ENCODE measurements at places on chromosomes 4 and X.

GRCh38 chr4:142706381-142706780 is 139.7 kb downstream of the INPP4B start:
- no peak for DNase-seq

DNA sequence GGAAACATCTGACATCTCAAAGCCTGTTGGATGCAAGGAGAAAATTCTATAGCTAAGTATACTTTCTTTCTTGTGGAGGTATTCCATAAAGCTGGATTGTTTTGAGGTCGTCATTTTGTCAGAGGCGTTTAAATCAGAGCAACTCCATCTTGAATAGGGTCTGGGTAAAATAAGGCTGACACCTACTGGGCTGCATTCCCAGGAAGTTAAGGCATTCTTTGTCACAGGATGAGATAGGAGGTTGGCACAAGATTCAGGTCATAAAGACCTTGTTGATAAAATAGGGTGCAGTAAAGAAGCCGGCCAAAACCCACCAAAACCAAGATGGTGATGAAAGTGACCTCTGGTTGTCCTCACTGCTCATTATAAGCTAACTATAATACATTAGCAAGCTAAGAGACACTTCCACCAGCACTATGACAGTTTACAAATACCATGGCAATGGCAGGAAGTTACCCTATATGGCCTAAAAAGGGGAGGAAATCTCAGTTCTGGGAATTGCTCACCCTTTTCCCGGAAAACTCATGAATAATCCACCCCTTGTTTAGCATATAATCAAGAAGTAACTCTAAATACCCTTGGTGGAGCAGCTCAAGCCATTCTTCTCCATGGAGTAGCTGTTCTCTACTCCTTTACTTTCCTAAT is 11.9 kb downstream of the HSD17B13 start:
- no peak for DNase-seq

GRCh38 chrX:136354201-136354600 is 53.4 kb downstream of the ADGRG4 start:
- no peak for DNase-seq

DNA sequence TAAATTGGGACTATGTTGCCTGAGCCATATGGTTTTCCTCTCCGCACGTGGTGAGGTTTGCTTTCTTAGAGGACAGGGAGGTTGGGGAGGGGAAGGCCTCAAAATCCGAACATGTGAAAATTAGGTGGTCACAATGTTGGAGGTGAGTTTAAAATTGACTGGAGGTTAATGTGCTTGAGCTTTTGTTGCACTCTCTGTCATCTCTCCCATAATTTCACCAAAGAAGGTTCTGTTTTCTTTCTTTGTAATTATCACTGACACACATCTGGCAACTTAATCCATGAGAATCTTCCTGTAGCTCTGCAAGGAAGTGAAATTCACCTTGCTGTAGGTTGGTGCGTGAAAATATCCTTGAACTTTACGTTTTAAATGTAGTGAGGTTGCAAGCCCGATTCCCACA is 225.5 kb downstream of the PDGFC start:
- no peak for DNase-seq

DNA sequence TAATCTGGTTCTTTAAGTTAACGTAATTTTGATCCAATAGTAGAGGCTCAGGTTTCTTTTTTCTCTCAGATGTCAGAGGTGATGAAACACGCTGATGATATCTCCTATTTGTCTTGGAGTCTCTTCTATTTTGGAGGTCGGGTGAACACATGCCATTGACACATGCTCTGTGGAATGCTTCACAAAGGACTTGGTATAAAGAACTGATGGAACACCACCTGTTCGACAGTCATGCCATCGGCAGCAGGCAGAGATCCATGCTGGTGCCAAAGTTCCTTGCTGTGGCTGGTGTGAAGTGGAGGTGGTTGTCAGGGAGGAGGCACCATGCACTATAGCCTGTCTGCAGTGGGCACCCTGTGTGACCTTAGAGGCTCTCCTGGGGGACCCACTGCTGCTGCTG is 94.9 kb downstream of the ATP8A1 start:
- no peak for DNase-seq

GRCh38 chrX:140765043-140765784 is 55.7 kb downstream of the LINC00632 start:
- DNase-seq, result no peak

GRCh38 chrX:86370927-86371326 is 222.7 kb downstream of the DACH2 start:
- DNase-seq, result no peak

- no peak for DNase-seq
Observed at GRCh38 chr4:24209131-24209530, 319.3 kb upstream of the PPARGC1A start.

DNA sequence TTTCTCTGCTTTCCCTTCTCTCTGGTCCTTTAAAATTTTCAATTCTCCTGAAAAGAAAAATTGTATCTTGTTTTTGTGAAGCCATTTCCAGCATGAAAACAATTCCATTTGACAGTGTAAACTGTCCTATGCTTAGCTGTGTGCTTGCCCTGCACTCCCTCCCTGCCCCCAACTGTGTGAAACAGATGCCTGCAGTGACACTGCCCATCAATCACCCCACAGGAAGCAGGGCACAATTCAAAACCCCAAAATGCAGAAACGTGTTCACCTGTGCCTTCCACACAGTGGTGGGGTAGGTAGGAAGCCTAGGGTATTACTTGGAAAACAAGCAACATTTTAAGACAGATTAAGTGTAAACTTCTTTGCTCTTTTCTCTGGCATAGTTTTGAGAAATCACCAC is 6.2 kb upstream of the FHDC1 start:
- DNase-seq, result no peak

DNA sequence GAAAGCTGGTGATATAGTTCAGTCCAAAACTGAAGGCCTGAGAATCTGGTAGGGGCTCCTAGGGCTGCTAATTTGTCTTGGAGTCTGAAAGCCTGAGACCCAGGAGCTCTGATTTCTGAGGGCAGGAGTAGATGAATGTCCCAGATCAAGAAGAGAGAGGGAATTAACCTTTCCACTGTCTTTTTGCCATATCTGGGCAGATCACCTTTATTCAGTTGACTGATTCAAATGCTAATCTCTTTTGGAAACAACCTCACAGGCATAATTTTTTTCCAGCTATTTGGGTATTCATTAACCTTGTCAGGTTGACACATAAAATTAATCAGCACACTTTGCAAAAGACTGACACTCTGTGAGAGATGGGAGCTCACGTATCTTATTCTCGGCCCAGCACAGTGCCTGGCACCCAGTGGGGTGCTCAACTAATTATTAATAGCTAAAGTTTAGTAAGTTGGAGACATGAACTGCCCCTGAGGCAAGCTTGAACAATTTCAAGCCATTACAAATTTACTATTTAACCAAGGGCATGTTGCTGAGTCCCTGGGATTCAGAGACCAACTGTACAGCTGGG is 114.3 kb downstream of the CPEB2 start:
- DNase-seq, result no peak

- DNase-seq, result no peak
Observed at GRCh38 chr4:13323921-13324320, 160.2 kb downstream of the RAB28 start.

GRCh38 chr4:18100657-18101056 is 79.1 kb upstream of the LCORL start:
- no peak for DNase-seq

GRCh38 chr4:95068818-95069478 is 311.2 kb downstream of the BMPR1B start:
- DNase-seq, result no peak

- no peak for DNase-seq
Observed at GRCh38 chr4:150818661-150819060, 196.4 kb downstream of the LRBA start.

- DNase-seq, result no peak
Observed at GRCh38 chr4:118139241-118139640, 105.0 kb downstream of the NDST3 start.

- no peak for DNase-seq
Observed at GRCh38 chr4:160717848-160718247, 1446.0 kb downstream of the FSTL5 start.

- no peak for DNase-seq
Observed at GRCh38 chr4:83267121-83267829, 17.3 kb downstream of the COQ2 start.

DNA sequence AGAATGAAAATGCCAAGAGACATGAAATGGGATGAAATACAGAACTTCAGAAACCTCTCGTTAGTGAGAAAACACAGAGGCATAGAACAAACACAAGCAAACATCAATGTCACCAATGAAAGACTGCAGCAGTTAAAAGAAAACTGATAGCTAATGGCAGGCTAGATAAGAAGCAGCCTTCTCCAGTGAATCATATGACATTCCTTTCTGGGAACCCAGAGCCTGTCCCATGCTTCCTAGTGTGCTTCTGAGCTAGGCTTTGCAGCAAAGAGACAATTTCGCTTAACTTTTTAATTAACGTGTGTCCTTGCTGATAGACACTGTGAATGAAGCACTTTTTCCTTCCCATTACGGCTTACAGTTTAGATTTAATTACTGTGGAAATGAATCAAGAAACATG is 444.6 kb downstream of the IL15 start:
- DNase-seq, result no peak

DNA sequence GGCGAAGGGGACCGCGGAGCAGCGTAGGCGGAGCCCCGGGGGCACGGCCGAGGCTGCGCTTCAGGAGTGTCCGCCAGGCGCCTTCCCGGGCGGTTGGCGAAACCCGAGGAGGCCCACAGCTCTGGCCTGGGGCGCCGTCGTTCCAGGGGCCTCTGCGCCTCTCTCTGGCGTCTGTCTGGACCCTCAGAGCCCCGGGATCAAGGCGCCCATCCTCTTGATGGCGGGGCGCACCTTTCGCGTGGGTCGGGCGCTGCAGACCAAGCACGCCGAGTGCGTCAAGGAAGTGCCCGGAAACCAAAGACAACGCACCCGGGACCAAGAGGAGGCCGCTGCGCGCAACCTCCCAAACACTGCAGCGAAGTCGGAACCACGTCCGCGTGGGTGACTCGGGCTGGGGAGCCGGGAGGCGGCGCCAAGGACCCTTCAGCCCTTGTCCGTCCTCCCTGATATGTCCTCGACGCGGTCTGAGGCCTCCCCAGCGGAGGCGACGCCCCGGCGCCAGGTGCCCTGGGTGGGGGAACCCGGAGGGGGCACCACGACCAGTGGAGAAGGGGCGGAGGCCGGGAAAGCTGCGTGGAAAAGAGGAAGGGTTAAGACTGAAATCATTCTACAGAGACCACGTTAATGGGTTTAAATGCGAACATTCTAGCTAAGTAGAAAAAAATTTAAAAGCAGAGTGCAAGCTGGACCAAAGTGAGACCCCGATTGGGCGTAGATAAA is 9.9 kb downstream of the HMX1 start:
- no peak for DNase-seq

DNA sequence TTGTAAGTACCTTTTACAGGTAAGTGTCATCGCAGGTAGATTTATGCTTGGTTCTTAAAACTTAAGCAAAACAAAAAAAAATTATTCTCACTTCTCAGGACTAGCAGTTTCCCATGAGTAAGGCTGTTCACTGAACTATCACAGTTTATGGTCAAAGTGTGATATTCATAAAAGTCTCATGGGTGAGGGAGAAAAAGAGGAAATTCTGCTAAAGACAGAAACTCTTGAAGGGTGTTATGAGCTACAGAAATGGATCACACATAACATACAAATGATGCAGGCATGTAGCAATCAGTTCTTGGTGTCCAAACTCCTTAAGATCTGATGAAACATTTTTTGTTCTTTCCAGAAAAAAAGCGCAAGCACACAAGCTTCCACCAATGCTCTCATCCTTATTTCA is 8.5 kb downstream of the RAB9A start:
- DNase-seq, result no peak

DNA sequence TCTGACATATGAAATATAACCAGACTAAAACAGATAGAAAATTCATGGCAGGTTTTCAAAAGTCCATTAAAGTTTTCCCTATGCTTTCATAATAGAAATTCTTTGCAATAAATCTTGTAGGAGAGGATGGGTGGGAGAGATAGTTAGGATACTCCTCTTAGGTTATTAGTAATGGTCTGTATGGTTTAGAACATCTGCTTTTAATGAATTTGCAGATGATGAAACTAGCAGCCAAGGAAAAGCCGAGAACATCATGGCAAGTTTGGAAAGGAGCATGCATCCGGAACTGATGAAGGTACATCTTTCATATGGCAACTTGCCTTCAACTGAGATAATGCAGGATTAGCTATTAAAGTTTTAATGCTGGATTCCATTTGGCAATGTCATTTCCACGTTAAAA is 70.7 kb downstream of the DOCK11 start:
- no peak for DNase-seq

DNA sequence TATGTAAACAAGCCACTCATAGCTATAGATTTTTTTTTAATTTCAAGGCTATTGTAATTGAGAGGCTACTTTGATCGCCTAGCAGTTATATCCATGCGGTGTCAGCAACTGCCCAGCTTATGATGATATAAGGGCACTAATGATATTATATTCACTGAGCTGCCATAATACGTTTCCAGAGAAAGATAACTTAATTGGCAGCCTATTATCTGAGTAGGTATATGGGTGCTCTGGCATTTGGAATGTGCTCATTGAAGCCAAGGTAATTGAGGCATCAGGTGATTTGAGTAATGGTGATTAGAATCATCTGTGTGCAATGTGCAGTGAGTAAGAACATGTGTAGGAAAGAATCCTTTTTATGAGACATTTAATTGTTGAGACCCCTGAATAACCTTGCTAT is 490.0 kb downstream of the CENPC start:
- no peak for DNase-seq

DNA sequence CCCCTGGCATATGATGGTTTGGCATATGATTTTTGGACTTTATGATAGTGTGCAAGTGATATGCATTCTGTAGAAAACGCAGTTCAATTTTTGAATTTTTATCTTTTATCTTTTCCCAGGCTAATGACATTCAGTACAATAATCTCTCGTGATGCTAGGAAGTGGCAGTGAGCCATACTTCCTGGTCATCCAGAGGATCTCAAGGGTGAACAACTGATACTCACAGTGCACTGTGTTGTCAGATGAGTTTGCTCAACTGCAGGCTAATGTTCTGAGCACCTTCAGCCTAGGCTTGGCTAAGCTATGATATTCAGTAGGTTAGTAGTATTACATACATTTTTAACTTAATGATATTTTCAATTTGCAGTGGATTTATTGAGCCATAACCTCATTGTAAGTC is 405.3 kb downstream of the PCDH7 start:
- DNase-seq, result no peak

GRCh38 chr4:47538111-47538824 is 53.2 kb downstream of the ATP10D start:
- DNase-seq, result no peak

GRCh38 chr4:108425988-108426387 is 194.4 kb upstream of the RPL34 start:
- no peak for DNase-seq

- DNase-seq, result no peak
Observed at GRCh38 chr4:140406292-140406691, 21.2 kb downstream of the CLGN start.

GRCh38 chr4:85573270-85573669 is 98.3 kb downstream of the ARHGAP24 start:
- no peak for DNase-seq

- no peak for DNase-seq
Observed at GRCh38 chr4:186148336-186148975, 42.9 kb upstream of the CYP4V2 start.

- DNase-seq, result no peak
Observed at GRCh38 chr4:150068300-150068960, 9.8 kb upstream of the DCLK2 start.

Data from left colon (tissue), 2 donors.